ENCODE measurements at places on chromosomes 12 and 14.
A peak's percentile ranks its signal among the peaks of the same experiment; 100 is the strongest.

DNA sequence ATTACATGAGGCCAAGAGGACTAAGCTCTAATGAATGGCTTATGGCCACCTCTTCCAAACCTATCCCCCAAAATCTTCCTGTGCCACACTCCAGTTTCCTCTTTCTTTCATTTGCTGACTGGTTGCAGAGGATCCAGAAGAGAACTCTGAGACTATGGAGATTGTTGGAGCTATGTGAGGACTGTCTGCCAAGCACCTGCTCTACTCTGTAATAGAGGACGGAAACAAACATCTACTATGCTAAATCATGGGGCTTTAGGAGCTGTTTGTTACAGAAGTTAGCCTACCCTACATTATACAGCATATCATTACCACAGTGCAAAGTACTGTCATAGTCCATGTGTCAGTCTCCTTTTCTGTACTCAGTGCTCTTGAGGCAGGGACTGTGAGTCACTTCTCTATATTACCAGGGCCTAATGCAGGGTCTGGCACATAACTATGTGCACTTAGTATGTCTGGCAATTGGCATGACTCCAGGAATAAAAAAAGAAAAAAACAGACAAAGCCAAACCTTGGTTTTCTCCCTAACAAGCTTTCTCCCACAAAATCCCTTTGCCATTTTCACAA is 95.1 kb downstream of the RPAP3 start:
- no peak for DNase-seq

DNA sequence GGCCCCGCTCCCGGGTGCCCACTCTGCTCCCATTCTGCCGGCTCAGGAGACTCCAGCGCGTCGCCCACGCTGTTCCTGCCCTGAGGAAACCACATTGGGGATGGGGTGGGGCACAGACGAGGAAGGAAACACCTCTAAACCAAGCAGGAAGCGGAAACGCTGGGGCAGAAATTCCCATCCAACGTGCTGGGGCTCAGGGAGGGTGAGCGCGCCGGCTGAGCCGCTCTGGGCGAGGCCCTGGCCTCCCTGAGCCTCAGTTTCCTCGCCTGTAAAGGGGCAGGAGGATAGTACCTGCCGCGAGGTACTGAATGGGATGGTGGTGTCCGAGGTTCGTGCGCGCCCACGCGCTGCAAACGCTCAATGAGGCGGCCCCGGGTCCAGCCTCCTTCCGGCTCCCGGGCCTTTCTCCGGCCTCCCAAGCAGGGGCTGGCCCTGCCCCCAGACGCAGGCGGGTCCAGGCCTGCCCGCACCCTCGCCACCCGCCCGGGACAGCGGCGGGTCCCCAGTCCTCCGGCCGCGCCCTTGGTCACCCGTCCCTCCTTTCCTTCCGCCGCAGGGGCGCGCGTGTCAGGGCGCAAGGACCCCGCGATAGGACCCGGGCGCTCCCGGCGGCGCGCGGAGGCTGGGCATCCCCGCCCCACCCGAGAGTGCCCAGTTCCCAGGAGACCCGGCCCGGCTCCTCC is 673 bp downstream of the BEGAIN start:
- no peak for DNase-seq

- DNase-seq: no peak
Observed at GRCh38 chr12:1681493-1681807, 9.4 kb upstream of the ADIPOR2 start.

DNA sequence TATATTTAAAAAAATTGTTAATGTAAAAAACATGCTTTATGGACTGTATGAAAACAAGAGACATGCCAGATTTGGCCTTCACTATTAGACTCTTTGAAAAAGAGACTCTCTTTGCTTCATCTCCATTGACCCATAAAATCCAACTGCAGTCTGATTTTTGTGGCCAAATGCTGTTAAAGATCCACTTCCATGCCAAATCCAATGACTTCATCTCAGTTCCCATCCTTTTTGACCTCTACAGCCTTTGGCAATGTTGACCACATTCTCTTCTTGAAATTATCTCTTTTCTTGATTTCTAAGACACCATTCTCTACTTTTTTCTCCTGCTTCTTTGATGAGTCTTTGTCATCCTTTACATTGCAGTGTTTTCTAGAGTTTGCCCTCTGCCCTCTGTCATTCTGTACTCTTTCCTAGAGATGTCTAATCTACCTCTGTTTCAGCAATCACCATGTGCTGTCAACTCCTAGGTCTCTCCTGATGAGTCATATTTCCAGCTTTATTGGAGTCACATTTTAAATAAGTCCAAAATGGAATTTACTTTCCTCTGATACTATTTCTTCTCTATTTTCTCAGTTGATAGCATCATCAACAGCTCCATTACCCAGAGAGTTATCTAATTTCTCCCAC is 2.4 kb downstream of the TMPRSS12 start:
- DNase-seq: no peak

DNA sequence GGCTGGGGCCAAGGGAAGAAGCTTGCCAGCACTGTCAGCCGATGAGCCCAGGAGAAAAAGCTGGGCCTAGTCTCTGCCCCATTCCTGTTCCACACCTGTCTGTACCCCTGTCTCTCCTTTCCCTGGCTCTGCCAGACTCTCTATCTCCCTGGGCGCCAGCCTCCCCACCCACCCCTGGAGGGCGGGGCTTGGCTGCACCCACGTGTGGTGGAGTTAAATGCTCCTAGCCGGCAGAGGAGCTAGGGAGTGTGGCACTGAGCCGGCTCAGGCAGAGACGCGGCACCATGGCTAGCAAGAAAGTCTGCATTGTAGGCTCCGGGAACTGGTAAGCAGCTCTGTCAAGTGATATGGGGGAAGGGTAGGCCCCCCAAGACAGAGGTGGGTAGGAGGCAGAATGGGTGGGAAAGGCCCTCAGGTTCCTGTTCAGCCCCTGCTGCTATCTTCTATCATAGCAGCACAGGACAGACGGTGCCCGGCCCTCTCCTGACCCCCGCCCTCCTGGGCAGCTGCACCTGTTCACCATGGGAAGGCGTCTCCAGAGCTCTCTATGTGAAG is at the start of gene GPD1:
GPD1 (plus strand) TSS at position 242 of the 555 bp plus-strand sequence; CDS start at position 285, 43 bp downstream.
- peak; percentile 66 for DNase-seq

- DNase-seq: no peak
Observed at GRCh38 chr12:115667116-115667515, 610.4 kb downstream of the MED13L start.

DNA sequence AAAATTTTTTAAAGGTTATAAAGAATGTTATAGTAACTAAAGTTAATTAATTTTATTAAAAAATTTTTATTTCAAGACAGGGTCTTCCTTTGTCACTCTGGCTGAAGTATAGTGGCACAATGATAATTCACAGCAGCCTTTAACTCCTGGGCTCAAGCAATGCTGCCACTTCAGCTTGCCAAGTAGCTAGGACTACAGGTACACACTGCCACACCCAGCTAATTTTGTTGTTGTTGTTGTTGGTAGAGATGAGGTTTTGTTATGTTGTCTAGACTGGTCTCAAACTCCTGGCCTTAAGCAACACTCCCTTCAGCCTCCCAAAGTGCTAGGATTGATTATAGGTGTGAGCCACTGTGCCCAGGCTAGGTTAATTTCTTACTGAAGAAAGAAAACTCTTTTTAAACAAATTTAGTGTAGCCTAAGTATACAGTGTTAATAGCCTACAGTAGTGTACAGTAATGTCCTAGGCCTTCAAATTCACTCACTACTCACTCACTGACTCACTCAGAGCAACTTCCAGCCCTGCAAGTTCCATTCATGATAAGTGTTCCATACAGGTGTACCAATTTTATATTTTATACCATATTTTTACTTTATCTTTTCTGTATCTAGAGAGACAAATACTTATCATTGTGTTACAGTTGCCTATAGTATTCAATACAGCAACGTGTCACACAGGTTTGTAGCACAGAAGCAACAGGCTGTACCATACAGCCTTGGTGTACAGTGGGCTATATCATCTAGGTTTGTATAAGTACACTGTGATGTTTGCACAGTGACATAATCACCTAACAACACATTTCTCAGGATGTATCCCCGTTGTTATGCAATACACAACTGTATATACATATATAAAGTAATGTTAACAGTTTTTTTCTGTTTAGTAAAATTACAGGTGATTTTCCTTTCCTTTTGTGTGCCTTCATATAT is 24.7 kb upstream of the DNAAF2 start:
- DNase-seq: no peak

DNA sequence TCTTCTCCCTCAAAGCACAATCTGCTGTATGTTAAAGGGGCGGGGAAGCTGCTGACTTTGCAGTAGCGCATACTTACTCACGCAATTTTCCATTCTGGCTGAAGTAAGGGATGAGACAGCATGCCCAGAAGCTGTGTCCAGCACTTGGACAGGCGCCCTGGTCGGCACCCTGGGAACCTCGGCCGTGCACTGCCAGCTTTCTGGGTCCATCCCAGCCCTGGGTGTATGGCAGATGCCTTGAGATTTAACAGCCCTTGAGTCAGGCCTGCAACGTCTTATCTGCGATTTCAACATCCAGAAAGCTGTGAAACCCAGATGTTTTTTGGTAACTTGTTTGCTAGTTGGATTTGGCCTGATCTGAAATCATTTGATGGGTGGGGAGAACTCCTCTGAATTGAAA is 16.1 kb downstream of the EML1 start:
- no peak for DNase-seq

- DNase-seq: no peak
Observed at GRCh38 chr14:55097881-55098560, 31.0 kb upstream of the LGALS3 start.

GRCh38 chr14:69753860-69754259 is 13.1 kb upstream of the SRSF5 start:
- DNase-seq: no peak

DNA sequence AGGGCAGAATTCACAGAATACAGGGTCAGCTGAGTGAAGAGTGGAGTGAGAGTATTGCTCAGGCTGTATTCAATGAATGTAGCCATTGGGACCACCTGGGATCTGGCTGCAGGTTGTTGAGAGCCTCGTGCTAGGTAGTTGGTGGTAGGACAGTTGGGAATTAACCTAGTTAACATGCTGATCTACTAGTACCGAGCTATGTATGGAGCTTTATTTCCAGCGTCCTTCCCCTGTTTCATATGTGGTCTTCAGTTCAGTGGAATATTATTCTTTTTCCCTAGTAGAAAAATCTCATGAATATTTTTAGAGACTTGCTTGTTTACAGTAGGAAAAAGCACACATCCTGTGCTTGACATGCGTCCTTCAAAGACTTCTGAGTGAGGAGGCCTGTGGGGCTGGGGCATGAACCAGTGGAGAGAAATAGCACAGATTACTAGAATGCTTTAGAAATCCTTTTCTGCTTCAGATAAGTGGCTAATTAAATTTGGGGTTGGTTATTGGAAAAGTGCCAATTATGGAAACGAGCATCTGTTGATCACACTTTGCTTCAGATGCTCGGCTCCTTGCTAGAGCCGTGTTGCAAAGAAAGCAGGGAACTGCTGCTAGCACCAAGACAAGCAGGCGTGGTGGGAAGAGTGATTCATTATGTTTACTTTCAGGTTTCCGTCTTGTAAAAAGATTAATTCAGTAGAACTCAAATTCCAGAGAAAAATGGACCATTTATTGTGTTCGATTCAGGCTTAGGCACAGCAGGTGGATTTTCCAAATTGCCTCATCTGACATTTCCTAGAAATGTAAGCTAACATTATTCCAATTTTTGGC is 53.6 kb downstream of the ARF6 start:
- DNase-seq: no peak

DNA sequence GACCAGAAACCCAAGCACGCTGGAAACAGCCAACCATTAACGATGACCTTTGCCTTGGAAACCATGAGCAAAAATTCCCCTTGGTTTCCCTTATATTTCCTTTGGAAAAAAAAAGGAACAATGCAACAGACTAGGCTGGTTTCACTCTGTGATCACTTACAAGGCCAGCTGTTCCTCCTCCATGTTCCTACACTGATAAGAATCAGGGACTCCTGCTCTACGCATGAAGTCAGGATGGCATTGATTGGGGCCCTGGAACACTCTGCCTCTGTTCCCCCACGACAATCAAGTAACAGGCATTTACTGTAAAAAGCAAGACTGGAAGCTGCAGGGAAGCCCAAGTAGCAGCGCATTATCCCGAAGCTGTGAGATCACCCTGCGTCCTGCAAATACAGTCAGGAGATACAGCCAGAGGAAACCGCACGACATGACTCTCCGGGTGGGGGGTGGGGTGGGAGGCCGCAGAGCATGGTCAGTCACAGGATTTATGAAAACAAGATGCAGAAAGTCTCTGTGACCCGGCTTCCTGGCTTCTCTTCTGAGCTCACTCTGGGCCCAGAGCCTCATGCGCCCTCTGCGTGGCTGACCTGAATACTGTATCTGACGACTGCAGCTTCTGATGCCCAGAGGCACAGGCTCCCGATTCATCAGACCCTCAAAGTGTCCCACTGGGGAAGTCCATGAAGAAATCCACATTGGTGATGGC is 31.1 kb downstream of the SSH1 start:
- DNase-seq: no peak

DNA sequence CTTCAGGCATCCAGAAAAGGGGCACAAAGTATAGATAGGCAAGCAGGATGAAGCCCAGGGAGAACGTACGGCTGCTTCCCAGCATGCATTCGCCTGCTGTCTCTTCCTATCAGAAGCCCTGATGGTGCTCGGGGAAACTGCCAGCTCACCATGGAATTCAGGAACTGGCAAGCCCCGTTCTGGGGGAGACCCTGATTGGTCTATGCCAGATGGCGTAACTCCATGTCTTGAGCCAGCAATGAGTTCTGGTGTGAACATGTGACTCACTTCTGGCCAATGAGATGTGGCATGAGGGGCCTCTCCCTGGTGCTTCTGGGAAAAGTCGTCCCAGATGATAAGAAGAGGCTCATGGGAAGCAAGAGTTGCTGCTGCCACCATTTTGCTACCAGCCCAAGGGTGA is 270.8 kb downstream of the BCL11B start:
- no peak for DNase-seq

GRCh38 chr14:72863216-72864006 is 30.5 kb downstream of the DPF3 start:
- no peak for DNase-seq

DNA sequence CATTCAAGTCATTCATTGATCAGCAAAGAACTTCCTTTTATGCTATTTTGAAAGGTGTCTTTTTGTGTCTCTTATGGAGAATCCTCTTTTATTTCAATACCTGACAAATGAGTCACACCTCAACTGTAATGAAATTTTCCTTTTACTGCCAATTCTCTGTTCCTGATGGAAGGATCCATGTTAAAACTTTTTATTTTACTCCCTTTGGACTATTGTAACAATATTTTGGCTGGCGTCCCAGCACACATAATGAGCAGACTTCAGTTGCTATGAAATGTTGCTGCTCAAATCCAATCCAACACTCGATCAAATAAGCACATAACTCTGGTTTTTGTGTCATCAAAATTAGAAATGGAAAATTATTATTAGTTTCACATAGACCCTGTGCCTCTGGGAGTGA is 21.9 kb upstream of the SLC15A5 start:
- no peak for DNase-seq

GRCh38 chr14:54730156-54730961 is 163.4 kb downstream of the SAMD4A start:
- DNase-seq: no peak

- no peak for DNase-seq
Observed at GRCh38 chr14:95256002-95256775, 63.5 kb downstream of the CLMN start.
